Thymus (tissue), 14 donors: ENCODE measurements at places on chromosomes 6 and 20. TPM values are rescaled to one million over a fixed set of nuclear protein-coding genes. Genes with fewer than 3 reads are reported as not detected.

OR2J3 gene
- 0.05 TPM for polyA plus RNA-seq

RNASET2 gene
- 151 TPM for polyA plus RNA-seq

DNA sequence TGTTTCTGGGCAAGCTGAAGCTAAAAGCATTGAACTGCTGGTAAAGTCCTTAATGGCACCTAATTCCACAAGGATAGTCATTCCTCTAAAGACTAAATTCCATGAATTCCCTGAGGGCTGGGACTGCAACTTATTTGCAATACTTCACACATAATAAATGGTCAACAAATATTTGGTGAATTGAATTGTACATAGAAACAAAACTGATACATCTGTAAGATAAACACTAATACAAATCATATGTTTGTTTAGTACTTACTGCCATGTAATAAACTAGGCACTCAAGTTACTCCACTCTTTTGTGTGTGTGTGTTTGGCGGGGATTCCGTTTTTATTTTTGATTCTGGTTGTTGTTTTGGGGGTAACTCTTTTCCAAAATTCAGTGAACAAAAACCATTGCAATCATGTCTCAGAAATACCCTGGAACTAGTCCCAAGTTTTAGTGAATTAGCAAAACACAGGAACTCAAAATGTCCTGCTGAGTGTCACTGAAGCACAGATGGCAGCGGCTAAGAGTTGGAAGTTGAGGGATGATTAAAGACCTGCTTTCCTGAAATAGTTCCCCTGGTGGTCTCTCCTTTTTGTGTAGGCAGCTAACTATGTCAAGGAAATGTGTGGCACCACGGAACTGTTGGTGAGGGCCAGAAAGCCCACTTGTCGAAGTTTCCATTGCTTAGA is 74.8 kb upstream of the SNRPB2 start:
- H3K4me3 ChIP-seq, result no peak overlapping the region
- H3K27ac ChIP-seq, result no peak overlapping the region
- no peaks in the 10 kb centered on the region for H3K27me3 ChIP-seq
- H3K4me1 ChIP-seq, result no peaks in the 10 kb centered on the region
- H3K36me3 ChIP-seq, result no peaks in the 10 kb centered on the region
- DNase-seq, result no peak

DNA sequence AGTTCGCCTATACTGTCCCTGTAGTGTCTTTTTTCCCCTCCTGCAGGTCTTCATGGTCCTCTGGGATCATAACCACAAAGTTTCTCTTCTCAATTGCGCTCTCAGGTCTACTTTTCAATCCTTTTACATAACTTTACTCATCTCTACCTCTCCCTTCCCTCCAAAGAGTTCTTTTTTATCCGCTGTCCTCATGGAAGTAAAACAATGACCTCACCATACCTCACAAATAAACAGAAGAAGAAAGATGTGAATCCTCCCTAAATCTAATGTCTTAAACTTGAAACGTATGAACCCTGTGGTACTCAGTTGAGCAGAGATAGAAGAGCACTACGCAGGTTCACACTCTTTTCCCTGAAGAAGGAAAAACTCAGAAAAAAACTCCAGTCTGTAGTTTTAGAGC is 12.1 kb upstream of the HLA-DQA1 start:
- peak overlapping the region; percentile 38 for H3K27ac ChIP-seq
- no peak for DNase-seq
- no peaks in the 10 kb centered on the region for H3K27me3 ChIP-seq
- no peaks in the 10 kb centered on the region for H3K36me3 ChIP-seq

- H3K36me3 ChIP-seq, result no peaks in the 10 kb centered on the region
- no peak overlapping the region for H3K4me3 ChIP-seq
Observed at GRCh38 chr6:159099961-159100360, 55.2 kb upstream of the TAGAP start.
